ENCODE measurements at places on chromosomes 4 and X. TPM values are rescaled to one million over a fixed set of nuclear protein-coding genes. Genes with fewer than 3 reads are reported as not detected.

ASMT gene
- not detected for total RNA-seq

GJB1 gene
- not detected for total RNA-seq

ZRSR2 gene
- 17.0 TPM for total RNA-seq

RAP2C gene
- total RNA-seq: 36.3 TPM

DIAPH2 gene
- 17.6 TPM for total RNA-seq

UGT8 gene
- total RNA-seq: 2.2 TPM

SETD7 gene
- 66.9 TPM for total RNA-seq

ZNF711 gene
- 1.8 TPM for total RNA-seq

NEUROG2 gene
- total RNA-seq: not detected

JAKMIP1 gene
- not detected for total RNA-seq

XKRX gene
- 0.26 TPM for total RNA-seq

- DNase-seq: no peak
Observed at GRCh38 chr4:14596028-14596427, 406.3 kb upstream of the CPEB2 start.

GRCh38 chr4:88078579-88078978 is 71.1 kb downstream of the PKD2 start:
- DNase-seq: no peak

- DNase-seq: peak; percentile 76
Observed at GRCh38 chr4:89134775-89135319, 23.5 kb downstream of the TIGD2 start.

- no peak for DNase-seq
Observed at GRCh38 chr4:44806071-44806470, 79.7 kb upstream of the GNPDA2 start.

DNA sequence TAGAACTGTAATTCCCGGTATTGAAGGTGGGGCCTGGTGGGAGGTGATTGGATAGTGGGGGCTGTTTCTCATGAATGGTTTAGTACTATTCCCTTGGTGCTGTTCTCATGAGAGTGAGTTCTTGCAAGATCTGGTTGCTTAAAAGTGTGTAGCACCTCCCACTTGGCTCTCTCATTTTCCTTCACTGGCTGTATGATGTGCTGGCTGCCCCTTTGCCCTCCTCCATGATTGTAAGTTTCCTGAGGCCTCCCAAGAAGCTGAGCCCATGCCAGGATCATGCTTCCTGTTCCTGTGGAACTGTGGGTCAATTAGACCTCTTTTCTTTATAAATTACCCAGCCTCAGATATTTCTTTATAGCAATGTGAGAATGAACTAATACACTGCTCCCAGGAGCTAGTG is 8.7 kb downstream of the ANXA10 start:
- DNase-seq: no peak

DNA sequence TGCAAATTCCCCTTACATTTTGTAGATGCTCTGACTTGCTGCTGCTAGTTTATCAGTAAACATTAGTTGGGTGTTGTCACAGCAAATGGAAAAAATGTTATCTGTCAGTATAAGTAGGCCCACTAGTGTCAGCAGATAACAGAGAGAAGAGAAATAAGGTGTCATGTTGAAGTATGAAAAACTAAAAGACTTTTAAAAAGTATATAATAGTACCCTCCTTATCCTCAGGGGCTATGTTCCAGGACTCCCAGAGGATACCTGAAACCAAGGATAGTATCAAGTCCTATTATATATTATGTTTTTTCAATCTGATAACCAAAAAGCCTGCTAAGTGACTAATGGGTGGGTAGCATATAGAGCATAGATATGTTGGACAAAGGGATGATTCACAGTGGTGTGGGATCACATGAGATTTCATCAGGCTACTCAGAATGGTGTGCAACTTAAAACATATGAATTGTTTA is 11.6 kb upstream of the BMP2K start:
- peak; percentile 23 for DNase-seq

- peak; percentile 77 for DNase-seq
Observed at GRCh38 chr4:101730291-101731117, 60.0 kb upstream of the BANK1 start.

DNA sequence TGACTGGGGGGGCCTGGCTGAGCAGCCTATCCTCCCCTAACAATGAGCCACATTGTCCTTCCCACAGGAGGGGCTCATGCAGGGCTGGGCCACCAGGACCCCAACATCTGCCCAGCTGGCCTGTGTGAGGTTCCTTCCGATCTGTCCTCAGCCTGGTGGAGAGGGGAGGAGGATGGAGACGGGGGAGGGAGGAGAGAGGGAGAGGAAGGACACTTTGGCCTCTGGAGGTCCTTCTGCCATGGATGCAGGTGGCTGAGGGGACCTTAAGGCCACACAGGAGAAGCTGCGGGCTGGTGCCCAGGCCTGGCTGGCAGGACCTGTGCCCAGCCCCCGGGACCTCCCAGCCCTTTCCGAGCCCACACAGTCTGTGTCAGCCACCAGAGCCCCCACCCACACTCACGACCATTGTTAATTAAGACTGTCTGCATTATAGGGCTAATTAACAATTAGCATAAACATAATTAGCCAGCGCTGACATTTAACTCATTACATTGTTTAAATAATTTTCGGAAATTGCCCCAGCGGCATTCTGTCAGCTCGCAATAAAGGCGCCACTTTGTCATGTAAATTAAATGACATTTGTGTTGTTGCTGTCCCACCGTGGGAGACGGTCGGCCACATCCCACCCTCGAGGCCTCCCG is 53.0 kb upstream of the NKX1-1 start:
- no peak for DNase-seq

GRCh38 chr4:4317496-4318232 is 27.6 kb downstream of the ZBTB49 start:
- DNase-seq: no peak

GRCh38 chr4:100208459-100208858 is 18.2 kb upstream of the DDIT4L start:
- DNase-seq: peak; percentile 42

DNA sequence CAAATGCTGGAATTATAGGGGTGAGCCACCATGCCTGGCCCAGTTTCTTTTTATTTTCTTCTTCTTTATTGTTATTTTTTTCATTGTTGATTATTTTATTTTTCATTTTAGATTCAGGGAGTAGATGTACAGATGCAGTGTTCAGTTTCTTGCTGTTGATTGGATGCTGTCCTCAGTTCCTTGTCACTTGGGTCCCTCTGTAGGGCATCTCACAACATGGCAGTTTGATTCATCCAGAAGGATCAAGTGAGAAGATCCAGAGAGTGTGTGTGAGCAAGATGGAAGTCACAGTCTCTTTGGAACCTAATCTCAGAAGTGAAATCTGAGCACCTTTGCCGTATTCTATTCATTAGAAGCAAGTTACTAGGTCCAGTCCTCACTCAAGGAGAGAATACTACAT is 20.9 kb downstream of the HMGB3 start:
- peak; percentile 22 for DNase-seq

- DNase-seq: no peak
Observed at GRCh38 chrX:135605906-135606305, 85.4 kb downstream of the INTS6L start.

DNA sequence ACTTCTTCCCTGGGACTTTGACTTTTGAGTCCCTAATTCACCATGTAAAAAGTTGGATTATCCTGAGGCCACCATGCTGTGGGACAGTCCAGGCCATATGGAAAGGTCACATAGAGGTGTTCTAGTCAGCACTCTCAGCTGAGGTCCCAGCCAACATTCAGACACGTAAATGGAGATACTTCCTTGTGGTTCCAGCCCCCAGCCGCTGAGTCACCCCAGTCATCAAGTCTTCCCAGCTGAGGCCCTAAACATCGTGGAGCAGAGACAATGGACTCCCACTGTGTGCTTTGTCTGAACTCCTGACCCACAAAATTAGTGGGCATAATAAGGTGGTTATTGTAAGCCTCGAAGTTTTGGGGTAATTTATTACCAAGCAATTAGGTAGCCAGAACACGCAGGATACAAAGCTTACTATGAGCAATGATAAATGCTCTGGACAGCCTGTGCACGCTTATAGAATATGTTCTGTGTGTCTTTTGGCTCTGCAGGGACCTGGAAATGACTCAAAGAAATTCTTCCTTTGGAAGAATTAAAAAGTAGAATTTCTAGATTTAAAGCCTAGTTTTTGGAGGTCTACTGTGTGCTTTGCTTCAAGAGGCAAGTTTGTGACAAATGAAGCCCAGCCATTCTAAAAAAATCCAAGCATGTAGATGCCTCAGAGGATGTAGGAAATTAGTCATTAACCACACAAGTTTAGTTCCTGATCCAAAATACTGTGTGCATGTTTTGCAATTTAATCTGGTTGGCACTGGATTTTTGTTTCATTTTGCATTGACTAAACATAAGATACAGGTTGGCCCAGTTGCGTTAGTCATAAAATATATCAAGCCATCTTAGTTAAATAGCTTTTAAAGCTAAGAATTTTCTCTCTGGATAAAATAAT is 33.2 kb upstream of the SLC9A7 start:
- peak; percentile 92 for DNase-seq

- peak; percentile 30 for DNase-seq
Observed at GRCh38 chrX:48465336-48465933, 4.6 kb downstream of the SLC38A5 start.

DNA sequence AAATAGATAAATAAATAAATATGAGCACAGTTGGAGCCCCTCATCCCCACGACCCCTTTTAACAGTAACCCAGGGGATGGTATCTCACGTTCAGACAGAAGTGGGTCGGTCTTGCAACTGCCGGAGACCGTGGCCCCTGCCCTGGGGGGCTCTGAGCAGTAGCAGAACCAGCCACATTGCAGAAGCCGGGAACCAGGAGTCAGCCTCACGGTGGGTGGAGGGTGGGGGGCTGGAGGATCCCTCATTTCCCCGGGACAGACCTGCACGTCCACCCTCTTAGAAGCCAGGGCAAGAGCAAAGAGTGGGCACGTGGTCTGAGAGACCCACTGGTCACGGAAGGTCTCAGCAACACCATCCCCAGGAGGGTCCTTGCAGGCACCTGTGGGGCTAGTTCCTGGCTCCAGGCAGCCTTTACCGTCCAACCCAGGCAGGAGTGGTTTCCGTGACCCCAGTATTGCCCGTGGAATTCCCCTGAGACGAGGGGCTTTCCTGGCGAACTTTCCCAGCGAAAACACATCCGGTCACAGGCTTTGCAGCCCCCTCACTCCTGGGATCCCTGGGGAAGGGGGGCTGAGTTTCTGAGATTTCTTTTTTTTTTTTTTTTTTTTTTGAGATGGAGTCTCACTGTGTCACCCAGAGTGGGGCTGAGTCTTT is 8.8 kb upstream of the IL3RA start:
- no peak for DNase-seq

- DNase-seq: no peak
Observed at GRCh38 chr4:119543779-119544178, 84.8 kb downstream of the PDE5A start.

- peak; percentile 25 for DNase-seq
Observed at GRCh38 chrX:106247162-106247561, 79.1 kb downstream of the PWWP3B start.

DNA sequence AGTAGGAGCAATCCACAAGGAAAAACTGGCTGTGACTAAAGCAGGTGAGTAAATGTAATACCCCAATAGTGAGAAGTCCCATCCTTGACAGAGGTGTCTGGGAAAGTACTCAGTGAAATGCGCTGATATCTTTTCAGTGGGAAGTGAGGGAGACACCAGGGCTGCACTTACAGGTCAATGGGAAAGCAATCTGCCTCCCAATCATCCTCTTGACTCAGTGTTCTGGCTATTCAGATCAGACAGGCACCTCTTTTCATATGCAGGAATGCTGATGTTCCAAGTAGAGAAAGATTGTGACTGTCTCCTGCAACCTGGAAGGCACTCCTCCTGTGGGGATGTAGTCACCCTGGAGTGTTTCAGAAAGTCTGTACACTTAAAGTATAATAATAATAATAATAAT is 39.9 kb upstream of the SPIN2A start:
- DNase-seq: no peak

DNA sequence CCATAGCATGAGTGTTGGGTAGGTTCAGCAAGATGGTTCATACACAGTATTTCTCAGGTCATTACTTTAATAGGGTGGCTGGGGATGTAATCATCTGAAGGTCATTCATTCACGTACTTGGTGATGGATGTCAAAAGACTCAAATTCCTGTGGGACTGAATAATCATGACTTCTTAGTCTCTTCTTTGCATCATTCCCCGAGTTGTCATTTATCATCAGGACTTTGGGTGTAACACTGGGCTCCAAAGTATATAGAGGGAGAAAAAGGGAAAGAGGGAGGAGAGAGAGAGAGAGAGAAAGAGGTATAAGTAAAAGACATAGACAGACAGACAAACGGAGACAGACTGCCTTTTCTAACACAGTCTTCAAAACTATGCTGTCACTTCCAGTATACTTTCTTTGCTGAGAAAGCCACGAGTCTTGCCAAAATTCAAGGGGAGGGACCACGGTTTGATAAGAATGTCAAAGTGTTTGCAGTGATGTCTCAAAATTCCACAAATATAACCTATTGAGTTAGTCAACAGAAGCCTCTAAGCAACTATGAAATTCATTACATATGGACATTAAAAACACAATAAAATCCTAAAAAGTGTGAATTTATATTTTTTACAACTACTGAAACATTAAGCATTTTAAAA is 55.9 kb downstream of the UGT2A3 start:
- no peak for DNase-seq

GRCh38 chr4:164616961-164617360 is 137.0 kb upstream of the SMIM31 start:
- no peak for DNase-seq

GRCh38 chr4:184807797-184808712 is 17.7 kb downstream of the ACSL1 start:
- peak; percentile 81 for DNase-seq

DNA sequence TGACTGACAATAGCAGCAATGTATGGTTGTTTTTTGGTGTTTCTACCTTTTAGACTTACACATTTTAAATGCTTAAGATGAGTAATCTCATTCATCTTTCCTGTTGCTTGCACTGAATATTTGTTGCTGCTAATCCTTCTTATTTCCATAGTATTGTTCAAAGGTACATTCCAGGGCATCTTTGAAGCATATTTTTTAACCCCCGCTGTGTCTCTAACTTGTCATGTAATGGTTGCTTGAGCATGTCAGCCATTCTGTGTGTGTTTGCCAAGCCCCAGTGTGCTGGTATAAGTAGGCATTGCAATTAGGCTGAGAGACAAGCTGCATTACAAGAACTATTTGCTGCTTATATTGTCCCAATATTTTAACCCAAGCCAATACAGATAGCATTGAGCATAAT is 87.9 kb downstream of the IL1RAPL1 start:
- no peak for DNase-seq

DNA sequence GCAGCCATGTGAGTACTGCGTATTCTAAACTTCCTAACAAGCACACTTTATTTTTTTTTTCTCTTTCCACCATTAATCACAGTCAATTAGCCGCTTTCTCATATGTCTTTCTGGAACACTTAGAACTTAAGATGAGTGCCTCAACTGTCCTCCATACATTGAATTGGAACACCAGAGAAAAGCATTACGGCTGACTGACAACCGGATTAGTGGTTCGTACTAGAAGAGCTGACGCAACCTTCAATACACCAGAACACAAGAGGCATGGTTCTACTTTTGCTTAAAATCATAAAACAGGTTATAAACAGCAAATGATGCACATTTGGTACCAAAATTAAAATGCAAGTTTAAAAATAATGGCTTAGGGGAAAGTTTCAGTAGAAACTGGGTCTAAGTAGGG is 3.3 kb downstream of the TMEM47 start:
- DNase-seq: no peak

All from MCF 10A (cell line).